Chondrocyte (in vitro differentiated cells): ENCODE measurements at places on chromosomes 5 and 9. TPM values are rescaled to one million over a fixed set of nuclear protein-coding genes. Genes with fewer than 3 reads are reported as not detected.

ICE1 gene
- total RNA-seq: 34.6 to 36.4 TPM (median 35.9 TPM) in 3 replicates

LHX3 gene
- total RNA-seq: not detected in 3 replicates

ARSI gene
- 1.9 to 2.4 TPM (median 2.4 TPM) in 3 replicates for total RNA-seq

GDA gene
- 0.22 to 0.48 TPM (median 0.33 TPM) in 3 replicates for total RNA-seq

DDX4 gene
- not detected in 3 replicates for total RNA-seq

DNA sequence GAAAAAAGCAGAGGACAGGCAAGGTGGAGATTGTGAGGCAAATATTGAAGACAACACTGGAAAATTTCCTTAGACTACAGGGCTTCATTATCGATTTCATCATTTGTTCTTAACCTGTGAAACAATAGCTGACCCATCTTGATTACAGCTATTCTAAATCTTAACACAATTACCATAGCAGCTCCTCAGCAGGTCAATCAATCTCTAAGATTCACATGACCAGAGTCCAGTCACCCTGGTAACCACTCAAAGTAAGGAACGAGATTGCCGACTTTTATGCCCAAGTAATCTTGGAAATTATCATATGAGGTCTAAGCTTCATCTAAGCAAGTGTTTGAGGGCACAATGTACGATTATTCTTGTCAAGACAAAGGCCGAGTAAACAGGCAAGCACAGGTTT lies 93.8 kb downstream of the TTC39B start:
- peaks cover 30% of the 10 kb centered on the region for H3K4me1 ChIP-seq
- no peak overlapping the region for H3K27ac ChIP-seq
- H3K4me3 ChIP-seq: no peak overlapping the region
- no peak for DNase-seq

- no peaks in the 10 kb centered on the region for H3K4me1 ChIP-seq
- H3K27ac ChIP-seq: no peak overlapping the region
- H3K27me3 ChIP-seq: no peaks in the 10 kb centered on the region
- no peak for DNase-seq
Measured at GRCh38 chr5:108078345-108078744, 303.6 kb downstream of the FBXL17 start.

GRCh38 chr5:44969825-44970224 lies 161.1 kb downstream of the MRPS30 start:
- H3K36me3 ChIP-seq: no peaks in the 10 kb centered on the region
- DNase-seq: no peak
- no peaks in the 10 kb centered on the region for H3K4me1 ChIP-seq
- no peak overlapping the region for H3K27ac ChIP-seq

GRCh38 chr9:101388507-101388993 lies 3.7 kb upstream of the BAAT start:
- H3K27ac ChIP-seq: no peak overlapping the region
- no peak overlapping the region for H3K4me3 ChIP-seq
- no peaks in the 10 kb centered on the region for H3K27me3 ChIP-seq
- DNase-seq: no peak
- peaks cover 10% of the 10 kb centered on the region for H3K4me1 ChIP-seq

DNA sequence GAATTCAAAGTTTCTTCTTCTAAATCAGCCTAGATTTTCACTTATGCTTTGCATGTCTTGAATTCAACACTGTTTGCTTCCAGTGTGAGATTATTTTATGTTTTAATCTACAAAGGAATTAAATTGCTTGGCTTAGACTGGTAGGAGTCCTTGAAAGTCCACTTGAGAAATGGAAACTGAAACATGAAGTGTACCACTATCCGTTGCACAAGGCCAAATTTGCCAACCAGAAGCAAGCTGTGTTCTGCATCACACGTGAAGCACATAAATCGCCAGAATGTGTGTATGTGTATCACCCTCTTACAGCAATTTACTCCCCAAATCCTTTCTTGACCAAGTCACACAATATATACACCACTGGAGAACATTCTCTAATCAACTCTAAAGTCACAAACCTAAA lies 10.3 kb downstream of the SEMA6A start:
- H3K27ac ChIP-seq: no peak overlapping the region
- H3K36me3 ChIP-seq: no peaks in the 10 kb centered on the region
- DNase-seq: no peak
- peaks cover 3% of the 10 kb centered on the region for H3K4me1 ChIP-seq

DNA sequence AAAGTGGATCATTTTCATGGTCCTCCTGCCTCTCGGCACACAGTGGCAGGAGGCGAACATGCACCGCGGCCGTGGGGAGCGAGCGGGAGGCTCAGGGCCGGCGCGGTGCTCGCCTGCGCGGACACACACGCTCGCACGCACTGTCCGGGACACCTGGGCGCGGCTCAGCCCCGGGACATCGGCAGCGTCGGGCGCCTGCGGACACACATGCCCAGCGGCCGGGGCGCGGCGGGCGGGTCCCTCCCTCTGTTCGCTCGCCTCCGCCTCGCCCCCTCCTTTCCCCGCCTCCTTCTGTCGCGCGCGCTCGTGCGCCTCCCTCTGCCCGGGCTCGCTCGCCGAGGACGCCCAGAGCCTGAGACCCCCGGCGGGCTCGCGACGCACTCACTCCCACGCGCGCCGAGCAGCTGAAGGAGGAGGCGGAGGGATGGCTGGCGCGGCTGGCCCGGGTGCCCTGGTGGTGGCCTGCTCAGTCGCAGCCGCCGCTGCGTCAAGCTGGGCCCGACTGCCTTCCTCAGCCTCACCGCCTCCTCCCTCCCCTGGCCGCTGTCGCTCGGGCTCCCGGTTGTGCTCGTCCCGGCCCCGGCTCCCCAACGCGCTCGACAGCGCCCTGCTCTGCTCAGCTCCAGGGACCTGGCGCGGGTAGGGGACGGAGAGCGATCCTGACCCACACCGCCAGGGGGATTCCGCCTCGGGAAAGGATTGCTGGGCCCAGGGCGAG lies at the start of gene FRMD3:
TSS of gene FRMD3 (minus strand) at position 230 of the 718 bp plus-strand sequence. CDS start at position 60, 170 bp downstream.
- peak within 1 kb of the TSS; percentile 72 for H3K4me3 ChIP-seq
- no peak for DNase-seq
- peaks cover 6% of the 10 kb centered on the region for H3K27me3 ChIP-seq
- no peaks in the 10 kb centered on the region for H3K36me3 ChIP-seq
- H3K4me1 ChIP-seq: peaks cover 14% of the 10 kb centered on the region
- no peak within 1 kb of the TSS for H3K27ac ChIP-seq

- no peak overlapping the region for H3K27ac ChIP-seq
- H3K36me3 ChIP-seq: peaks cover 5% of the 10 kb centered on the region
- no peaks in the 10 kb centered on the region for H3K27me3 ChIP-seq
- peaks cover 21% of the 10 kb centered on the region for H3K4me1 ChIP-seq
- no peak overlapping the region for H3K4me3 ChIP-seq
Measured at GRCh38 chr5:127203818-127204217, 86.8 kb upstream of the MEGF10 start.

- no peaks in the 10 kb centered on the region for H3K36me3 ChIP-seq
- H3K27ac ChIP-seq: peak overlapping the region; percentile 45
- peaks cover 55% of the 10 kb centered on the region for H3K4me1 ChIP-seq
- H3K27me3 ChIP-seq: no peaks in the 10 kb centered on the region
Measured at GRCh38 chr5:34652466-34652865, 3.7 kb upstream of the RAI14 start.

- no peaks in the 10 kb centered on the region for H3K36me3 ChIP-seq
- H3K27me3 ChIP-seq: no peaks in the 10 kb centered on the region
- no peak overlapping the region for H3K4me3 ChIP-seq
- H3K27ac ChIP-seq: no peak overlapping the region
- DNase-seq: no peak
Measured at GRCh38 chr5:62574599-62574998, 4.0 kb upstream of the LRRC70 start.

- H3K36me3 ChIP-seq: peaks cover 25% of the 10 kb centered on the region
- H3K4me1 ChIP-seq: peaks cover 43% of the 10 kb centered on the region
- no peaks in the 10 kb centered on the region for H3K27me3 ChIP-seq
- no peak for DNase-seq
- no peak overlapping the region for H3K4me3 ChIP-seq
Measured at GRCh38 chr5:36161361-36161760, 9.4 kb downstream of the SKP2 start.

- DNase-seq: peak; percentile 26
- peaks cover 8% of the 10 kb centered on the region for H3K27me3 ChIP-seq
- no peaks in the 10 kb centered on the region for H3K36me3 ChIP-seq
- H3K4me3 ChIP-seq: no peak overlapping the region
- H3K27ac ChIP-seq: no peak overlapping the region
- peaks cover 9% of the 10 kb centered on the region for H3K4me1 ChIP-seq
Measured at GRCh38 chr9:134223091-134223490, 58.7 kb upstream of the RNU6ATAC start.

DNA sequence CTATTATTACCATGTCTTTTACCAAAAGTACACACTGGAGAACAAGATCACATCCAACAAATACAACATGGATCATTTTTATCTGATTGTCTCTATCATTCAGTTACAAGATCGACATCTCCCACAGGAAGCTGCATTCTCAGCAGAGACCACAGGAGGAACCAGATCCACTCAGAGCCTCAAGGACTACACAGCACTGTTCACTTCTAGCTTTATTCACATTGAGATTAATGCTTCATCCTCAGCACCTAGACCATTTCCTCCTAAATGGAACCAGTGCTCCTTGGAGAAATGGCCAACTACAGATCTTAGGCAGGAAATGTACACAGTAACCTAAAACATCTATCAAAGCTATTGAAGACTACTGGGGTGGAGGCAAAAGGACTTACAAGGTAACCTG lies 13.3 kb upstream of the C5orf15 start:
- no peak overlapping the region for H3K27ac ChIP-seq
- no peaks in the 10 kb centered on the region for H3K27me3 ChIP-seq
- H3K4me3 ChIP-seq: no peak overlapping the region
